ENCODE measurements at places on chromosomes 5 and 9.
A peak's percentile ranks its signal among the peaks of the same experiment; 100 is the strongest.

DNA sequence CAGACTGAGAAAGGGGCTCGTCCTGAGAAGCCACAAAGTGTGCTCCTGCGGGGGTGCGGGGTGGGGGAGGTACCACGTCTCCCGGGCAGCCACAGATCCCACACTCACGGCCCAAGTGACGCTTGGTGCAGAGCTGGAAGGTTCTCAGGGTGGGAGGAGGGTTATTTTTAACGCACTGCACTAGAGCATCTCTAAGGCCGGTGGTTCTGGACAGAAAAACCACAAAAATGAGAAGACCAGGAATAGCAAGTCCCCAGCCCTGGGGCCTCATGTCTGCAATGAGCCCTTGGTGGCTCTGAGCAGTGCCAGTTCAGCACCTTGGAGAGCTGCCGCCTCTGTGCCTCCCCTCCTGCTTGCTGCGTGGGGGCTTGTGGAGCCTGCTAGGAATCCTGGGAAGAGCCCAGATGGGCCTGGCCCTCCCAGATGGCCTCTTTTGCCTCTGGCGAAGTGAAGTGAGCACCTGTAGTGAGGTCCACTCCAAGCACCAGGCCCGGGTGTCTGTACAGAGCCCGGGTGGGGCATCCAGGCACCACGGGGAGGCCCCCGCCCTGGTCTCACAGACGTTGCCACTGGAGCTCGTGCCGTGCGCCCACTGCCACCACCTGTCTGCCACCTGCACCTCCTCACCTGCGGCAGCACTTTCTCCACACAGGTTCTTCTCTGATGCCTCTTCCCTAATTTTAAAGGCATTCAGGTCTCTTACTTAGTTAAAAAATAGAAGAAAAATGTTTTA, 48.9 kb upstream of the CACNA1B start:
- peak; percentile 9 for DNase-seq

DNA sequence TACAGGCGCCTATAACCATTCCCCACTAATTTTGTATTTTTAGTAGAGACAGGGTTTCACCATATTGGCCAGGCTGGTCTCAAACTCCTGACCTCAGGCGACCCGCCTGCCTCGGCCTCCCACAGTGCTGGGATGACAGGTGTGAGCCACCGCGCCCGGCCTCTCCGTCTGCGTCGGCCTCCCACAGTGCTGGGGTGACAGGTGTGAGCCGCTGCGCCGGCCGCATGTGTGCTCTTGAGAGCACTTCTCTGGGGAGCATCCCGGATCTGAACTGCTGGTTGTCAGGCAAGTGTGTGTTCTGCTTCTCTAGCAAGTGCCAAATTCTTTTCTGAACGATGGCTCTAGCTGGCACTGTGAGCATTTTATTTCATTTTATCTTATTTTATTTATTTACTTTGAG, 3.7 kb upstream of the ENTPD2 start:
- DNase-seq = no peak

DNA sequence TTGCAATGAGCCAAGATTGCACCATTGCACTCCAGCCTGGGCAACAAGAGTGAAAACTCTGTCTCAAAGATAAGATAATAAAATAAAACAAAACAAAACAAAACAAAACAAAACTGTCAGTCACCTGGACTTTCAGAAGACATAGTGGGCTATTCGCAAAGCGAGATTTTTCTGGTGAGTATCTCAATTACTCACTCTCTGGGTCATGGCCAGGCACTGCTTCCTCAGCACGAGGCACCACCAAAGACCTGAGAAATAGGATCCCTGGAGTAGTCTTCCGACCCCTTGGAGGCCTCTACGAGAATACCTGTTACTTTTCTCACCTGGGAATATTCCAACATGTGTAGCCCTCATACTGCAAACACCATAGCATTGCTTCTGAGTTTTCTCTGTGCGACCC, 201.7 kb upstream of the ZNF618 start:
- no peak for DNase-seq

GRCh38 chr9:132756214-132756845, 86.1 kb downstream of the GTF3C4 start:
- no peak for DNase-seq

GRCh38 chr5:25963251-25964008, 1075.0 kb downstream of the CDH9 start:
- no peak for DNase-seq

GRCh38 chr9:74783408-74783807, 104.3 kb downstream of the TRPM6 start:
- no peak for DNase-seq

- no peak for DNase-seq
Observed at GRCh38 chr9:70463877-70464276, 49.4 kb upstream of the KLF9 start.

DNA sequence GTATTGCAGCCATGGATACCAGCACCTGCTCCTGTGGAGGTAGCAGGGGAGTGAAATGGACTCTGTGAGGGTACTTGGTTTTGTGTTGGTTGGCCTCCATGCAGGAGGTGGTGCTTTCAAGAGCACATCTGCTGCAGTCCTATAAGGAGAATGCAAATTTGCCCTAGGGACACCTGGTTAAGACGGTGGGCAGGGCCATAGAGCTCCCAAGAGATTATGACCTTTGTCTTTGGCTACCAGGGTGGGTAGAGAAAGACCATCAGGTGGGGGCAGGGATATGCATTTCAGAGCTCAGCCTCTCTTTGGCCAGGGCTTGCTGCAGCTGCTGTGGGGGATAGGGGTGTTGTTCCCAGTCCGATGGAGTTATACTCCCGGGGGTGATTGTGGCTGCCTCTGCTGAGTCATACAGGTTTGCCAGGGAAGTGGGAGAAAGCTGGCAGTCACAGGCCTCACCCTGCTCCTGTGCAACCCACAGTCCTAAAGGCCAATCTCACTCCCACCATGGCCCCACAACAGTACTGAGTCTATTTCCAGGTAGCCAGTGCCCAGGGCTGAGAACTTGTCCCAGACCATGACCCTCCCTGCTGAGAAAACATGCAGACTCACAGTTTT, 14.0 kb upstream of the PDLIM4 start:
- no peak for DNase-seq

DNA sequence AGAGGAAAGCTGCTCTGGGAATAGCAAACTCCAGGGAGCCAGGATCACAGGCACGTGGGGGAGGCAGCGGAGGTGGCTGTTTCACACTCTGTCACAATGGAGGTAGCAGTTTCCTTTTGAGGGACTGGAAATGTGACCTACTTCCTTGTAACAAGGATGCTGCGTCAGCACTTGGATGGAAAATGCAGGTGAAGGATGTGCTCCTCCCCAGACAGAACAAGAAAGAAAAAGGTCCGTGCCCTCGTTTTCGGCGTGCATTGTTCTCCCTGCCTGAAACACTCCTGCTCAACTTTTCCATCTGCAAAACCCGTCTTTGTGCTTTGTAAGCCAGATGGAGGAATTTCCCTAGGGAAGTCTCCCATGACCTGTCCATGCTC, 55.1 kb upstream of the SH3PXD2B start:
- no peak for DNase-seq

DNA sequence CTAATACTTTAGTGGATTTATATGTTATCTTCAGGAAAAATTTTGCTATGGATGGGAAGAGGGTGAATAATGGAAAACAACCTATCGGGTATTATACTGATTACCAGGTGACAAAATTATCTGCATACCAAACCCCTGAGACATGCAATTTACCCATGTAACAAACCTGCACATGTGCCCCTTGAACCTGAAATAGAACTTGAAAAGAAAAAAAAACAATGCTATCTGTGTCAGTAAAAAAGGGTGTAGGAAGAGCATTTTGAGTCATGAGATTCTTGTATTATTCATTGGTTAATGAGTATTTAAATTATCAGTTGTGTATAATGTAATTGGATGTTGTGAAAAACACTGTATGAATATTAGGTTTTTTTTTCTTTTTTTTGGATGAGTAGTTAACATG, 75.4 kb downstream of the PRR16 start:
- DNase-seq = no peak

- no peak for DNase-seq
Observed at GRCh38 chr9:90299968-90300367, 342.7 kb downstream of the DIRAS2 start.

GRCh38 chr9:33106827-33107621, 30.6 kb upstream of the SMU1 start:
- no peak for DNase-seq

DNA sequence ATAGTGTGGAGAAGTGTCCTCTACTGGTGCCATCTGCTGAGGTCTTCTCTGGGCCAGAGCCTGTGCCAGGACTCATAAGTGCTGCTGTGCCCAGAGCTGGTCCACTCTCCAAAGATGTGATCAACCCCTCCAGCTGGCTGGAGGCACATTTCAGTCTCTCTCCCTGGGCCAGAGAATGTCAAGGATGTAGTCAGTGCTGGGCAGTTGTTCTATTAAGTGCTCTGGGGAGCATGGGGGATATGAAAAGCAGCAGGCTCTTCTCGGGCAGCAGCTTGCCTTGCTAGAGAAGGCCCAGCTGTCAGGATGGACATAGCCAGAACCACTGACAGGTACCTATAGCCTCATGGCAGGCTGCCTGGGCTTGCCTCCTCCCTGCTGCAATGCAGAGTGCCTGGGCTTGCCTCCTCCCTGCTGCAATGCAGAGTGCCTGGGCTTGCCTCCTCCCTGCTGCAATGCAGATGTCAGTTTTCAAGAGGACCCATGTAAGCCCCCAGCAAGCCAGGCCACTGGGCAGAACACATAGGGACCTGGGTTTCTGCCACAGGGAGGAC, 157.2 kb upstream of the PANK3 start:
- DNase-seq = no peak

GRCh38 chr5:16453609-16454008, 12.0 kb downstream of the ZNF622 start:
- DNase-seq = no peak

- DNase-seq = no peak
Observed at GRCh38 chr9:132412089-132412488, 2.1 kb downstream of the CFAP77 start.

DNA sequence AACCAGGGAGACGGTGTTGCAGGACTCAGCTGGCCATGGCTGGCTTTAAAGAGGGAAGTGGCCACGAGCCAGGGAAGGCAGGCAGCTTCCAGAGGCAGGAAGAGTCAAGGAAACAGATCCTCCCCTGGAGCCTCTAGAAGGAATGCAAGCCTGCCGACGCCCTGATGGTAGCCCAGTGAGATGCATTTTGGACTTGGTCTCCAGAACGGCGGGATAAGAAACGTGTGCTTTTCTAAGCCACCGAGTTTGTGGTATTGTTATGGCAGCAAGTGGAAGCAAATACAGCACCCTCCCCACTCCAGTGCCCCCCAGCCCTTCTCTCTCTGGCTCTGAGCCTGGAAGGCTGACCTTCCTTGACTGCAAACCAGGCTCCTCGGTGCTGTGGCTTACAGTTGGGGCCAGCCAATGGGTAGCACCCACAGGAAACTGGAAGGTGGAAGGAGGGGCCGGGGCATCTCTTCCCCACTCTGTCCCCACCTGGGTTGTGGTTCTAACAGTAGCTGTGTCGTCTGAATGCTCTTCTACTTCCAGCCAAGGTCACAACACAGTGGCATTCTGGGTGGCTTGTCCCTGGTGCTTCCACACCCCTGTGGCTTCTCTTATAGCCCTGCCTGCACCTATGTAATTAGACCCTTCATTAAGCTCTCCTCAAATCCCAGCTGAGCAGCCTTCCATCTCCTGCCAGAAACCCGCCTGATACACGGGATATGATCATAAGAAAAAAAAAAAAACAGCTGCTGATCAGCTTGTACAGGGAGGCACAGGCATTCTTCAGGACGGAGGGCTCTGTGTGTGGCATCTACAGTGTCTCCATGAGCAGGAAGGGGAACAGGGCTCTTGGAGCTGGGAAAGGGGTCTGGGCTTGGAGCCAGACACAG, 29.9 kb upstream of the UNC5A start:
- DNase-seq = no peak

DNA sequence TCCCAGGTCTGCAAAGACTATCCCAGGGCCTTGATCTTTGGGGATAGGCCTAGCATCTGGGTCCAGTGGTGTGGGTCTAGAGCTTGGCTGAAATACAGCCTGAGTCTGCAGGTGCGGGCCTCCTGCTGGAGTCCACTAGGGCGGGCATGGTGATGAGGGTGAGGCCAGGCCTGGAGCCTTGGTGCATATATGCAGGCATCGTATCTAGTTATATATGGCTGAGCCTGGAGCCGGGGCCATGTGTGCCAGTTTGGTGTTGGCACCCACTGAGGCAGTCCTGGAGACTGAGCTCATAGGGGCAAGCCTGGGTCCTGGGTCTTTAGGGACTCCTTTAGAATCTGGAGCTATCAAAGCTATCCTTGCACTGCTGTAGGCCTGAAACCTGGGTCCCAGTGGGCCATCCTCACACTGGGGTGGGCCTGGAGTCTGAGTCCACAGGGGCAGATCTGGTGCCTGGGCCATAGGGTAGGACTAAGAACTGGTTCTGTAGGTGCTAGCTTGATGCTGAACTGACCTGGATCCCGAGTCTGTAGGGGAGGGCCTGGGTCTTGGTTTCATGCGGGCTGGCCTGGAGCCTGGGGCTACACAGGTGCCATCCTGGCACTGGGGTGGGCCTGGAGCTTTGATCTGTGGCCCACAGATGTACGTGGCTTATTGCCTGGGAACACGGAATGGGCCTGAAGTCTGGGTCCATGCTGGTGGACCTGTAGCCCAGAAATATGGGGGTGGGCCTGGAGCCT, 346.5 kb upstream of the MEF2C start:
- no peak for DNase-seq

DNA sequence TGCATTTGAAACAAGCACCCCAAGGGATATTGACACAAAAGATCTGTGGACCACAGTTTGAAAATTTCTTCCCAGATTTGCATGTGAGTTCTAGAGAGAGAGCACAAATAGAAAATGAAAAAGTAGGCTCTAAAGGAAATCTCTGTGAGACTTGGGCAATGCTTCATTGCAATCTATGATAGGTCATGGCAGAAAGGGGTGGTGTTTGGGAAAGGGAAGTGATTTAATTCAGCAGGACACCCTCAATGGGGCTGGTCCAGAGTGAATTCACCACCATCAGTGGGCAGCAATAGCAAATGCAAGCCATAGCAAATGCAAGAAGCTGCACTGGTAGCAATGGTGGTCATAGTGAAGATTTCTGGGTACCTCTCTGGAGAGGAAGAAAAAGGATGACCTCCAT, 58.1 kb downstream of the ANKRD55 start:
- no peak for DNase-seq

DNA sequence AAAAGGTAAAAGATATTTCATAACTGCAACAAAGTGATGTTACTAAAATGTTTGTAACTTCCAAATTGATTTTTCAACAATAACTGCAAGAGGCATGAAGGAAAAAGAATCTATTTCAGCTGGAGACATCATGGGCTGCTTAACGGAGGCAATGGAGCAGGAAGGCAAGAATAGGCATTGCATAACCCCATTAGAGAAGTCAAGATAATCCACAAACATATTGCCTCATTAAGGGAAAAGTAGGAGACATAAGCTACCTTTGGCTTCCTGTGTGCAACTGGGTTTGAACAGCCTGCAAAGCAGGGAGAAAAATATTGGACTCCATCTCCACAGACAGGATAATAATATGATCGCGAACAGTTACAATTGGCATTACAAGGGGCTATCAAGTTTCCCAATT, 46.7 kb downstream of the SLCO4C1 start:
- DNase-seq = no peak
